Ascending aorta (tissue), 2 donors: ENCODE measurements at places on chromosomes 1 and 21. TPM values are rescaled to one million over a fixed set of nuclear protein-coding genes. Genes with fewer than 3 reads are reported as not detected.

Gene CR1
- total RNA-seq: 8.4 TPM

DNA sequence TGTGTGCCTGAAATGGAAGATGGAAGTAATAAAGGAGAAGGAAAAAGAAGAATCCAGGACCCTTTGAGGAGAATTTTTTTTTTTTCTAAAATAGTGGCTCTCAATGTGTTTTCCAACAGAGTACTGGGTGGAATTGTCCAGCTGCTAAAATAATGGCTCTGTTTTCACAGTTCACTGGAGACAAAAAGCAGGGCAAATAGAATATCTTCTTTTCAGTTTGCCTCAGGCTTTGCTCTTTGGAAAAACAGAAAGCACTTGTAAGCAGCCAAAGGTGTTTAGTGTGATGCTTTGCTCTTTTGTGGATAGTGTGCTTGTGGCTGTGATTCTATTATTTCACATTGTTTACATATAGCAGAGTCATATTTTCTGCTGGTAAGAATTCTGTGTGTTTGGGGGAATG is 77.4 kb upstream of the MROH9 start:
- DNase-seq: no peak

DNA sequence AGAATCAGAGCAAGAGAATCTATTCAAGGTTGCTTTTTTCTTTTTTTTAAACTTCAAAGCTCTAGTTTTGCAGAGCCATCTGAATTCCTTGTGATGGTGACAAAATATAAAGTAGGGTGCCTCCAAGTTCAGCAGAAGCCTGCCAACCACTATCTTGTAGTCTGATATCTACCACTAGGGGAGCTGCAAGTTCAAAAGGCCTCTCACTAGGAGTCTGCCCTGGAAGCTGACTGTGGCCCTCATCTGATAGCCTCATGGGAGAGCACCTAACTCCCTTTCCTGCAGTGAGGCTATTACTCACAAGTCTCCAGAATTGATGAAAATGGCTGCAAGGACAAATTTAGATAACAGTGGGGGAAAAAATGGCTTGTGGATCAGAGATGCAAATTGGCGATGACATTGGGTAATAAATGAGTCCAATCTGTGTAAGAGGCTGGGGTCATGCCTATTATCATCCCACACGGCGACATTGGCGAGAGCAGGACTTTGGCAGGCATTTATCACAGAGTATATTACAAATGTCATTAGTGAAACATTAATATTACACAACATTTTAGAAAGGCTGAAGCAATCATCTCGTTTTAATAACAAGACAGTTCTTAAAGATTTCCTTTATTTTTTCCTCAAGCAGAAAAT is 10.7 kb upstream of the ZP4 start:
- no peak for DNase-seq

- no peak for DNase-seq
Measured at GRCh38 chr1:216032961-216033614, 390.2 kb downstream of the USH2A start.

Gene S100A7
- not detected for total RNA-seq

GRCh38 chr1:157724537-157725220 is 24.1 kb upstream of the FCRL3 start:
- no peak for DNase-seq

DNA sequence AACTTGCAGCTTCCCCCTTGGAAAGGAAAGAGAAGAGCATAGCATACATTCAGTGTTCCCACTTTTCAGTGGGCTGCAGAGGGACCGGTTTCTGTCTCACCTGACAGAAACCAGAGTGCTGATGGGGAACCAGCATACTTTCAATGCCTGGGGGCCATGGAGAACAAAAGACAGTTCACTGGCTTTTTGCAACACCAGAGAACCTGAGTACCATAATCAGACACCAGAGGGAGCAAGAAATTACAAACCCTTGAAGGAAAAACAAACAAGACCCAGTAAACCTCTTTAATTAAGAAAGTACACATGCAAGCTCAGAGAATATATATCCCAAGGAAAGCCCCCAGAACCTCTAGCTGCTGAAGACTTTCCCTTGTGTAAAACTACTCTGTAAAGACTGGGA is 51.1 kb downstream of the CSMD2 start:
- no peak for DNase-seq

DNA sequence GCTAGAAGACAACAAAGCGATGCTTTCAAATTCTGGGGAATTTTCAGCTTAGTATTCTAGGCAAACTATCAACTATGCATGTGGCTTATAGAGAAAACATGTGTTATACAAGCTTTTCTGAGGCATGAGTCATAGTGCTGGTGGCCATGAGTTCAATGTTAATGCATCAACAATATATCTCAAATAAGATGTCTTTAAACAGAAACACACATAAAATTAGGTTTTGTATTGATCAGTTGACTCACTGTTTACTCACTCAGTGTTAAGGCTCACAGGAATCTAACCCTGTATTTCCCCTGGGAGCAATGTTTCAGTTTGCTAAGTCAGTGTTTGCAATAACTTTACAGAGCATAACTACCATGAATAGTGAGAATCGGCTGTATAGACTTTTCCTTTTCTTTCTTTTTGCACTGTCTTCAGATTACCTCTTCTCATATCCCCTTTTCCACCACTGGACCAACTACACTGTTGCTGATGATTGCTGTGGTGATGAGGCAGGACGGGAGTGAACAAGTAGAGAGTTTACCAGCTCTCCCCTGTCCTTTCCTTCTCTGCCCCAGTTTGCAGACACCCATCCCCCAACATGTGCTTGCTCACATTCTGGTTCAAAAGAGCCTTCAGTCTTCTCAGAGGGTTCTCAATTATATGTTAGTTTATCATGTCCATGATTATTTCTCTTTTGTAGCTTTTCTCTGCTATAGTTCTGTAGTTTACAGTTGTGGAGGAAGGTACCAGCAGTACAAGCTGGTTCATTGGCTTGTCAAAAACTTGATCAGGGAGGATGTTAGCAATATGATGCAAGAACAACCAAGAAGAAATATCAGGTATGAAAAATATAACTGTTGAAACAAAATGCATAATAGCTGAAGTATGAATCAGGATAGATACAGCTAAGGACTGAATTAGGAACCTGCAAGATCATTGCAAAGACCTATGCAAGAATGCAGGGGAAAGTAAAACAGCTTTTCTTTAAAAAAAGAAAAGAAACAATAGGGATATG is 23.9 kb downstream of the CD2 start:
- DNase-seq: no peak

- DNase-seq: peak; percentile 71
Measured at GRCh38 chr21:35046880-35047229, 2.2 kb downstream of the RUNX1 start.

- no peak for DNase-seq
Measured at GRCh38 chr1:180789460-180789859, 123.2 kb upstream of the KIAA1614 start.

DNA sequence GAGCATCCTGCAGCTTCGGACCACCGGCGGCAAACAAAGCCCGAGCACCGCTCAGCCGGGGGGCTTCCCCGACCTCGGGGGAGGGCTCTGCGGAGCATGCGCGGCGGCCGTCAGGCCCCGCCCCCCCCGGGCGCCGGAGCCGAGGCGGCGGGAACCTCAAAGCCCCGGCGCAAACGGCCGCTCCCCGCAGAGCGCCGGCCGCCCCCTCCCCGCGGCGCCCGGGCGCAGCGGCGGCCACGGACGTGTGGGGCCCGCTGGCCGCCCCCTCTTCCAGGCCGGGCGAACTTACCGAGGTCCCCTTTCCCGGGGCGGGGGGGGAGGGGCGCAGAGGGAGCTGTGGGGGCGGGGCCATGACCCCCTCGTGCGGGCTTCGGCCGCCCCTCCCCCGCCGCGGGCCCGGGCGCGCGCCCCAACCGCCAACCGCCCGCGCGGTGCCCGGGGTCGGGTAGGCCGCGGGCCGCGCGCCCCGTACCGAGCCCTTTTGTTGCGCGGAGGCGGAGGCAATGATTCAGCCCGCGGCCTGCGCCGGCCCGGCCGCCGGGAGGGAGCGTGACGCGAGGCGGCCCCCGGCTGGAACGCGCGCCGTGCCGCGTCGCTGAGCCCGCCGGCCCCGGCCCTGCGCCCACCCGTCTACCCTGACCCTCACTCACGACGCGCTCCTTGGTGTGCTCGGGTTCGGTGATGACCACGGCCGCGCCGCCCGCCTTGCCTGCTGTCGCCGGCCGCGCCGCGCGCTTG is 1.7 kb downstream of the RCC2 start:
- DNase-seq: no peak

GRCh38 chr1:241841691-241842090 is 6.3 kb upstream of the EXO1 start:
- no peak for DNase-seq

DNA sequence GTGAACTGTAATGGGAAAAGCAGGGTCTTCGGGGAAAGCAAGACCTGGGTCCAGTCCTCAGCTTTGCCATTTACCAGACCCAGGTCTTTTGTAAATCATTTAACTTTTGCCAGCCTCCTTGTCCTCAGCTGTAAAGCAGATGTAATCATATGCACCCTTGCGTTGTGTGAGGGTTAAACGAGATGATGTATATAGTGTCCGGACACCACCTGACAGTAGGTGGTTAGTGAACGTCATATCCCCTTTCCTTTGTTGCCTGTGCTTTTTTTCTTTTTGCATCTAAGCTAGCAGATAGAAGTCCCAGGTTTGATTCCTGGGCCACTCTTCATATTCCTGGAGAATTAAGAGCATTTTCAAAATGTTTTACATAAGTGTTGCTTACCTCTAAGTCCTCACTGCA is 28.5 kb downstream of the IL12RB2 start:
- no peak for DNase-seq

- no peak for DNase-seq
Measured at GRCh38 chr1:189131576-189131975, 1346.1 kb downstream of the BRINP3 start.

- DNase-seq: no peak
Measured at GRCh38 chr21:43965911-43966585, 46.1 kb upstream of the TRAPPC10 start.

GRCh38 chr1:243258731-243259130 is 2.9 kb downstream of the SDCCAG8 start:
- no peak for DNase-seq

GRCh38 chr1:22794647-22795365 is 84.2 kb downstream of the EPHB2 start:
- DNase-seq: no peak
